ENCODE measurements at places on chromosomes 4 and X. TPM values are rescaled to one million over a fixed set of nuclear protein-coding genes. Genes with fewer than 3 reads are reported as not detected.

Gene HOPX
- total RNA-seq = 5.9 TPM

Gene TCP11X2
- not detected for total RNA-seq

Gene PNCK
- not detected for total RNA-seq

Gene CTAG1A
- total RNA-seq = not detected

Gene FGB
- total RNA-seq = not detected

Gene PPP4R3C
- total RNA-seq = not detected

Gene TACC3
- total RNA-seq = 145 TPM

Gene ABCG2
- total RNA-seq = 0.33 TPM

Gene PLA2G12A
- total RNA-seq = 16.0 TPM

Gene GAGE12H
- not detected for total RNA-seq

Gene SPIN4
- total RNA-seq = 2.9 TPM

Gene DUX4
- total RNA-seq = not detected

Gene ARR3
- not detected for total RNA-seq

Gene XAGE1A
- not detected for total RNA-seq

Gene TRPC5OS
- not detected for total RNA-seq

Gene ETNPPL
- not detected for total RNA-seq

Gene MAGEC1
- total RNA-seq = not detected
